Endothelial cell of umbilical vein (primary cell): ENCODE measurements at places on chromosomes 11 and 22. TPM values are rescaled to one million over a fixed set of nuclear protein-coding genes. Genes with fewer than 3 reads are reported as not detected.

- DNase-seq = no peak
Measured at GRCh38 chr11:119081682-119082260, 2.9 kb upstream of the HMBS start.

- no peak for DNase-seq
Measured at GRCh38 chr11:118379497-118379896, 20.1 kb downstream of the UBE4A start.

GRCh38 chr11:110897035-110897434, 184.8 kb upstream of the ARHGAP20 start:
- DNase-seq = peak; percentile 14

- no peak for DNase-seq
Measured at GRCh38 chr11:46944356-46945075, 8.0 kb downstream of the CSTPP1 start.

- DNase-seq = no peak
Measured at GRCh38 chr11:126082251-126083109, 19.8 kb upstream of the CDON start.

- DNase-seq = no peak
Measured at GRCh38 chr11:117333917-117334316, 6.3 kb downstream of the CEP164 start.

Gene SLC22A9
- total RNA-seq = not detected in 2 replicates

Gene KRTAP5-11
- total RNA-seq = not detected in 2 replicates

Gene ZNF280B
- 3.1 TPM in 2 replicates for total RNA-seq

- peak; percentile 25 for DNase-seq
Measured at GRCh38 chr11:19879307-19880087, 166.9 kb downstream of the NAV2 start.

Gene STX3
- total RNA-seq = 45.5 and 49.7 TPM in 2 replicates

- DNase-seq = no peak
Measured at GRCh38 chr22:19716829-19717105, 2.5 kb downstream of the SEPTIN5 start.

DNA sequence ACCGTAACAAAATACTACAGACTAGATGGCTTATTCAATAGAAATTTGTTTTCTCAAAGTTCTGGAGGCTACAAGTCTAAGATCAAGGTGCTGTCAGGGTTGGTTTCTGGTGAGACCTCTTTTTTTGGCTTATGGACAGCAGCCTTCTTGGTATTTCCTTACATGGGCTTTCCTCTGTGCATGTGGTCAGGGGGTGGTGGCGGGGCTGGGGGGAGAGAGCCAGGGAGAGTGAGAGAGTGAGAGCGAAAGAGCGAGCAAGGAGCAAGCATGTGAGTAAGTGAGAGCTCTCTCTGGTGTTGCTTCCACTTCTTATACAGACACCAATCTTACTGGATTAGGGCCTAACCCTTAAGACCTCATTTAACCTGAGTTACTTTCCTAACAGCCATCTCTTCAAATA, 181.5 kb downstream of the TMEM135 start:
- DNase-seq = no peak

Gene UBQLNL
- 0.28 and 0.33 TPM in 2 replicates for total RNA-seq

Gene C22orf42
- not detected in 2 replicates for total RNA-seq

Gene BTBD18
- not detected in 2 replicates for total RNA-seq

DNA sequence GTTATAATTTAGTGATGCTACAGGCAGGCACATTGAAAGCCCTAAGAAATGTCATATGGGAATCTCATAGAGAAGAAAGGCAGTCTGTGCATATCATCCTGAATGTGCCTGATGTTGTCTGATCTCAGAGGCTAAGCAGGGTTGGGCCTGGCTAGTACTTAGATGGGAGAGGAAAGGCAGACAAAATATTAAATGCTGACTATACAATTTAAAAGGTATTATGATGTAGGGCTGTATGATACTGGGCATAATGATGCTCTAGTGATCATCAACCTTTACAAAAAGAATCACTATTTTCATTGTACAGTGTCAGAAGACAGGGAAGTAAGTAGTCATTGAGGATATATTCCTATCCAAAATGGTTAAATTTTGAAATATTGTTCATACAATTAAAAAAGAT, 119.8 kb downstream of the UVRAG start:
- no peak for DNase-seq

- no peak for DNase-seq
Measured at GRCh38 chr11:68051191-68052136, 12.6 kb downstream of the TCIRG1 start.

Gene C22orf31
- not detected in 2 replicates for total RNA-seq

GRCh38 chr22:45420539-45420938, 7.0 kb downstream of the RIBC2 start:
- DNase-seq = no peak

DNA sequence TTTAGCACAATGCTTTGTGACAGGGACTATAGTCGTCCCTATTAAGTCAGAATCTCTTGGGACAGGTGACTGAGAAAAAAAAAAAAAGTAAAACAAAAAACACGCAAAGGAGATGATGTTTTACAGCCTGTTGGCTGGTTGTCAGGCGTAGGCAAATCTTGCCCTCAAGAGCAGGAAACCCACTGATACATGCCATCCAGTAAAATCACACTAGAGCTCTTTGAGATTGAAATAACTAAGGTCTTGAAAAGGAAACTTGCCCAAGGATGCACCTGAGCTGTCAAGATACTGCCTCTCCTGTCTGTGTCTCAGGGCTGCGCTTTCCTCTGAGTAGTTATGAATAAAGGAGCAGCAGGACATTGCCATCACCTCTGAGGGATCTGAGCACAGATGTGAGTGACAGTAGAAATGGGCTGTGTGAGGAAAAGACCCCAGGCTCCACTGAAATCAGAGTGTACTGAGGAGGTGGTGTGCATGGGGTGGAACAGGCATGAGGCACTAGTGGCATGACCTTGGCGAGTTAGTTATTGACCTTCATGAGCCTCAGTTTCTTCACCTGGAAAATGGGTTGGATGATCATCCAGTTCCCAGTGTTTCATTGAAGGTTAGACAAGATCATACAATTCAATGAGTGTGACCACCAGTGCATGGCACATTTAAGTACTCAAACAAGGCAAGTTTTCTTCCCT, 23.3 kb downstream of the MICAL2 start:
- DNase-seq = no peak

Gene OR2D2
- total RNA-seq = 0.31 and 1.2 TPM in 2 replicates

DNA sequence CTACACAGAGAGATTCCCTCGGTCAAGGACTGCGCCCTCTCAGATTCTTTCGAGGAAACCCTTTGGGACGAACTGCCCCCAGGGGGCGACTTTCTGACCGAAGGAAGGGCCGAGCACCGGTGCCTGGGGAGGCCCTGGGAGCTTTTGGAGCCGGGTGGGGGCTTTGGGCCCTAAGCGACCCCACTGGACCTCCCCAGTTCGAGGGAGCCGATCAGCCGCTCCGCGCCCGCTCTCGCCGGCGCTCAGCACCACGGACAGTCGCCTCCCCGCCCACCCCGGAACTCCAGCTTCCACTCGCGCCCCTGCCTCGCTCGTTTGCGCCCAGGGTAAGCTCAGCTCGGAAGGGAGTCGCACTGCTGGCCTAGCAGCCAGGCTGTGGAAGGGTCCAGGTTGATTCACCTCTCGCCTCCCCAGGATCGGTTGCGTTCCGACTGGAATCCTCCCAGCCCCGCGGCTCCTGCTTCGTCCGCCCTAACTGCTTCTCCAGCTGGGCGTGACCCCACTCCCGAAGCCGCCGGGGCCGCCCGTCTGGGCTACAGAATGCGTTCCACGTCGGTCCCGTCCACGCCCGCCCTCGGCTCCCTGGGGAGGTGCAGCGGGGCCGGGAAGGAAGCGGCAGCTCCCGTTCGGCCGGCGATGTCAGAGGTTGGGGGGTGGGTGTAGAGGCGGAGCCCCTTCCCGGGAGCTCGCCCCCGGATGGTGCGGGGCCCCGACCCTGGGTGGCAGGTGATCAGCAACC, 428 bp downstream of the SCN3B start:
- peak; percentile 56 for DNase-seq

DNA sequence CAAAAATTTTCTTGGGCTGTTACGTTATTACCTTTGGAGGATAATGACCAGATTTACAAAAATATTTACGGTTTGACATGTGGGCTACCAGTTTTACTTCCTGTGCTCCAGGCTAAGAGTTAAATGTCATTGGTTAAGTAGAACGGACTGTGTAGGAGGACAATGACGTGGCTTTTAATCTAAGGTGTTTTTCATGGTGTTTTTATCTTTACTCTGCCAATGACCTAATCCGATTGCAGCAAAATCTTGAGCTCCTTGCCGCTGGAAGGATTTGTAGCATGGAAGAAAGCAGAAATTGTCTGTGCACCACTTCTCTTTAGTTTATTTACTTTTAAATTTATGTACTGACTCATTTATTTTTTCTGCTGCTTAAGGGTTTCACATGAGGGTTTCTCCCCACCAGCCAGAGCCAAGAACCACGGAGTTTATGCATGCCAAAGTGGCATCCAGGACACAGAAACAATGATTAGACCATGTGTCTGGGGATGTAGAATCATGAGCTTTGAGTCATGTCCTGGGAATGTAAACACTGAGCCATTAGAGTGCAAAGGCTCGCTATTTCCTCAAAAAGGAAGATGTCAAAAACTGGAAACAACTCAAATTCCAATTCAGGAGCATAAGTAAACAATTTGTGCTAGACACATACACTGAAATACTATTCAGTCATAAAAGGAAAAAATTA, 1.9 kb upstream of the CARD16 start:
- DNase-seq = peak; percentile 95

GRCh38 chr22:26436903-26437515, 7.9 kb downstream of the ASPHD2 start:
- DNase-seq = no peak

Gene OR52I2
- not detected in 2 replicates for total RNA-seq

DNA sequence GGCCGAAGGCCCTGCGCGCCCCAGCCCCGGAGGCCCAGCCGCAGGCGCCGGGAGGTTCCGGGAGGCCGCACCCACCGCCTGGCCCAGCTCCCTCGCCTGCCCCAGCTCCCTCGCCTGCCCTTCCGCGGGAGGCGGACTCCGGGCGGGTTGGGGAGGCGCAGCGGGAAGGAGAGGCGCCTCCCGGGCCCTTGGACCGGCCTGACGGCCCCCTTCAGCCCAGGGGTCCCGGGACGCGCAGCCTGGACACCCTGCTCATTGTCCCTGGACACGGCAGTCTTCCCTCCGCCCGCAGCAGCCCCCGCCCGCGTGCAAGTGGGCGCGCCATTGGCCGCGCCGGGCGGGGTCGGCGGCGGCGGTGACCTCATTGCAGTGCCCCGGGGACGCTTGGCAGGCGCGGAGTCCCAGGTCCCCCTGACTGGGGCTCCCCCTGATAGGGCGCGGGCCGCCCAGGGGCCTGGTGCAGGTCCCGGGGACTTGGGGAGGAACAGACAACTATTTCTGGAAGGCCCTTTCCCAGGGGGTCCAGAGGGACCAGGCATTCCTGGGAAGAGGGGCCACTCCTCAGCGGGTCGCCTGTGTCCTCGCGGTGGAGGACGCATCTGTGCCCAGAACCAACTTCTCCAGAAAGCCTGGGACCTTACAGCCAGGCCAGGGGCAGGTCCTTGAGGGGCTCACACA, 501 bp downstream of the CD151 start:
- peak; percentile 63 for DNase-seq

DNA sequence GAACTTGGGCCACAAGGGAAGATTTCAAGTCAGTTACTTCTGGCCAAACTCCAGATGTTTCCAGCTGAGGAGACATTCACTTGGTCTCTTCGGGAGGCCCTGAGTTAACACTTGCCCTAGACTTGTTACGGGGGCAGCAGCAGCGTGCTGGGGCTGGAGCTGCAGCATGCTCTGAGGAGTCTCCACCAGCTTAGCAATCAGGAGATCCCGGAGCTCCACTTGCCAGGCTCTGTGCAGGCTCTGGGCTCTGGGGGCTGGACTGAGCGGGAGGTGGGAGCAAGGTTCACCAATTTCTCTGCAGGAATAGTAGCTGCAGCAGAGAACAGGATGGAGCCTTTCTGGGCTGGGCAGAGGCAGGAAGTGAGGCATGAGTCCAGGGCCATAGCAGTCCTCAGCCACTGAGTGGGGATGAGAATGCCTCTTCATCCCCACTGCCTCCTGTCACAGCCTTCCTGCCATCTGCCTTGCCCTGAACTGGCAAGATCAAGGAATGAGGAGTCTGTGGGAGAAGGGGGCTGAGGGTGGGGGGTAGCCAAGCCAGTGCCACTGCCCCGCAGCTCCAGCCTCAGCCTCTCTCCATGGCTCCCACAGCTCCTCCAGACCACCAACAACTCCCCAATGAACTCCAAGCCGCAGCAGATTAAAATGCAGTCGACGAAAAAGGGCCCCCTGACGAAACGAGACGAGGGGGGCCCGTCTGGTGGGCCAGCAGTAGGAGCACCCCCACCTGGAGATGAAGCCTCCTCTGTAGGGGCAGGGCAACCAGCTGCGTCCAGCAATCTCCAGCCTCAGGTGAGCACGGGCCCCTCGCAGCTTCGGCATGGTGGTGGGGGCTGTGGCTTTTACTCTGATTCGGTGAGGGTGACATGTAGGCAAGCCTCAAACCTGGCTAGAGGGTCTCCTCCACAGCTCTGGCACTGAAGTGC, 23.4 kb downstream of the GTPBP1 start:
- no peak for DNase-seq

Gene TSPAN4
- 86.5 and 114 TPM in 2 replicates for total RNA-seq

DNA sequence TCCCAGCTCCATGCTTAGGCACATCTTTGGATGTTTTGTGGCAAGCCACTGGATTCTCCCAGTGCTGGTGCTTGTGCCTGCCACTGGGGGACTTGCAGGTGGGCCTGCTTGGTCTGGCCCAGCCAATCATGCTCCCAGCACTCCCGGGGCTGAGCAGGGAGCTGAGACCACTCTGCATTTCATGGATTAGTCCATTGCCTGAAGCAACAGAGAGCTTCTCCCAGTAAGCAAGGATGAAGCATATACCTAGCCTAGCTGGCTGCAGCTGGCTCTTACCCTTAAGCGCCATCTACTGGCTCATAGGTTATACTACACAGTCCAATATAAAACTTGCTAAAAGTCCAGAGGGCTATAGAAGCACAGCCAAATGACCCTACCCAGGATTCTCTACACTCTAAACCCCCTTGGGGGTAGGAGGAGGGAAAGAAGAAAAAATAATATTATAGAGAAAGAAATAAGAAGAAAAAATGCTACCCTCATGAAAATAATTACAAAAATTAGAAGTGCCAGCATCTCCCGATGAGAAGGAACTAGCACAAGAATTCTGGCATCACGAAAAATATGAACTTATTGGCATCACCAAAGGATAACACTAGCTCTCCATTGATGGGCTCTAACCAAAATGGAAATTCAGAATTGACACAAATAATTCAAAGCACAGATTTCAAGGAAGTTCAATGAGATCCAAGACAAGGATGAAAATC, 275.3 kb downstream of the C11orf87 start:
- peak; percentile 44 for DNase-seq

- no peak for DNase-seq
Measured at GRCh38 chr22:35630387-35630793, 13.3 kb upstream of the MB start.

GRCh38 chr11:102630598-102631448, 5.7 kb upstream of the MMP20 start:
- DNase-seq = no peak
